ENCODE measurements at places on chromosomes 11 and 22.

DNA sequence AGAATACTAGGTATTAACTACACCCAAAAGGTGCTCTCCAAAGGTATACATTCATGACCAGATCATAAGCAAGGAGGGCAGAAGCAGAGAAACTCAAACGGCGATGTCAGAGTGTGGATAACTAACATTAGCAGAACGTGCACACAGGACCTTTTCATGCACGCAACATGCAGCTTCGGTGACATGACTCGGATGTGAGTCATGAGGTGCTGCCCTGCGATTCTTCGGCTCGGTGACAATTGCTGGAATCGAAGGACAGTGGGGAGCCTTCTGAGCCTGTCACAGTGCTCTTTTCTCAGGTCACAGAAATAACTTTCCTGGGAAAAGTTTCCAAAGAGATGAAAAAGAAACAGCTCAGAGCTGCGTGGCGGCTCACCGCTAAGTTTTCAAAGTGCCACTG lies 418.5 kb upstream of the SYN3 start:
- no peak for DNase-seq

- DNase-seq: no peak
These were observed 220.8 kb downstream of the RAB38 start for GRCh38 chr11:87954476-87954875.

DNA sequence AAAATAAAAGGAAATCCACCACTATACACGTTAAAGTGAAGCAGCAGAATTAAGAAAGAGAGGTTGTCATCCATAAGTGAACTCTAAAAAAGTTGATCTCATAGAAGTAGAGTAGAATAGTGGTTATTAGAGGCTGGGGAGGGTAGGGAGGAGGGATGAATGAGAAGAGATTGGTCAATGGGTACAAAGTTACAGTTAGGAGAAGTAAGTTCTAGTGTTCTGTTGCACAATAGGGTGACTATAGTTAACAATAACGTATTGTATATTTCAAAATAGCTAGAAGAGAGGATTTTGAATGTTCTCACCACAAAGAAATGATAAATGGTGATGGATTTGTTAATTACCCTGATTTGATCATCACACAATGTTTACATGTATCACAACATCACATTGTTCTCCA lies 72.0 kb downstream of the CD82 start:
- DNase-seq: no peak

DNA sequence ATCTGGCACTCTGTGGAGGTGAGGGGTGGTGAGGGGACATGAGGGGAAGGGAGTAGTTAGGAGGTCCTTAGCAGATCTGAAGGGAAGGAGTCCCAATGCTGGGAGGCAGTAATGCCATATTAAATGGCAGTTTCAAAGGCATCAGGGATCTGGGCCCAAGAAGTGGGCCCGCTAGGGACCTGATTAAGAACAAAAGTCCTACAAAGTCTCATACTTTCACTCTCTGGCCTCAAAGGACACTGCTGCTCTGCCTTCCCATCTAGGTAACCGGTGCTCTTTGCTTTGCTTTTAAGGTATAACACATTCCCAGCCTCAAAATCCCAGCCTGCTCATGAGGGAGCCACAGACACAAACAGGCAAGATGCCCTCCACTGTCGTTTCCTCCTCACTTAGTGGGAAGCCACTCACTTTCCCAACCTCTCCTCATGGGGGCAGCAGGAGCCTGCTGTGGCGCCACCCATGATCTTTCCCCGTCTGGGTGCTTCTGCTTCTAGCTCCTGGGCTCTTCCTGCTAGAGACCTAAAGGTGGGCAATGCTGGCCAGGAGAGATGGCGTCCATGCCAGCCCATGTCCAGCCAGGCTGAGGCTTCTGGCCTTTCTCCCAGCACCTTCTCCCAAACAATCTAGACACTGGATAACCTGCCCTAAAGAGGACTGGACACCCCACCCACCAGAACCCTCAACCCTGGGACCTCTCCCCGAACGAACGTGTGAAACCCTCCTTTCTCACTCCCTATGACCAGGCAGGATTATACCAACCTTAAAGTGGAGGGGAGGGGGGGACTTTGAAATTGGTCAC lies 68.3 kb downstream of the PLEKHA7 start:
- DNase-seq: peak; percentile 83

- DNase-seq: no peak
These were observed 89.3 kb downstream of the RDX start for GRCh38 chr11:110207123-110207522.

DNA sequence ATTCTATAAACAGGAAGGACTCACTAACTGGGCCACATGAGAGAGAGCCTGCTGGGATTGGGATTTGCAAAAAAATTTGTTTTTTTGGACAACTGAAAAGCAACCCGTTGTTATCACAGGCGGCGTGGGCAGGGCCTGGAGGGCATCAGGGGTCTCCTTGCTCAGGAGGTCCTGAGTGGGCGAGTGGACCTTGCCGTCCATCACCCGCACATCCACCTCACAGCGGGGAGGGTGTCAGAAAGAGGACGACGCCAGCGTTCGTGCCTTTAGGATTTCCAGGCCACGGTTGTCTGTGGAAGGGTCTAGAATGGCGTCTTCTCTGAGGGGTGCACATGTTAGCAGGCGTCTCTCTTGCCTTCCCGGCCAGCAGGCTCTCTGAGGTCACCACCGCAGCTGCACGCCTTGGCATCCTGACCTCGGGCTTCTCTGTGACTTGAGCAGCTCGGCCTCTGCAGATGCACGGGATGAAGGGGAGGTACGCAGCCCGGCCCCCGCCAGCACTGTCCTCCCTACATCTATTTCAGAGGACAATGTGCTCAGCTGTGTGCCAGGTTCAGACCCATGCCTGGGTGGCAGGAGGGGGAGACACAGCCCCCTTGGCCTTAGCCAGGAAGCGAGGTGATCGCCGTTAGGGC lies 749.5 kb downstream of the BRD1 start:
- no peak for DNase-seq

DNA sequence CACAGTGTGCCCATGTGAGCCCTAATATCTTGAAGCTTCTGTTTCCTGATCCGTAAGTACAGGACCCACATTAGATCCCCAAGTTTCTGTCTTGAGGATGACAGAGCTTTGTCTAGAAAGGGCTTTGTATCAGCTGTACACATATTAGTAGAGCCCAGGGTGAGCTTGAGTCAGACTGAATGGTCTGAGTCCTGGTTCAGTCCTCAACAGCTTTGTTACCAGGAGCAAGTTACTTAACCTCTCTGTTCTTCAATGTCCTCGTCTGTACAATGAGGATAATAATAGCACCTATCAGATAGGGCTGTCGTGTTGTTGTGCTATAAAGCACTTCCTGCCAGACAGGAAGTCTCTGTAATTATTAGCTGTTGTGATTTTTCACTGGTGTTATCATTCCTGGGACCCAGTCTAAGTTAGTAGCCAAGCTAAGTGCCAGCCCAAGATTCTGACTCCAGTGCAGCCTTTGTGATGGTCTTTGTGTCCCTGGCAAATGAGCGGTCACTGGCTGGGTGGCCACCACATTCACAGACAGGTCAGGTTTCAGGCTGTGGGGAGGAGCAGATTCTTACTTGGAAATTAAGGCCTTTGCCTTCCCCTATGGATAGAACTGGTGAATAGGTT lies 6.8 kb downstream of the TOM1 start:
- DNase-seq: no peak

DNA sequence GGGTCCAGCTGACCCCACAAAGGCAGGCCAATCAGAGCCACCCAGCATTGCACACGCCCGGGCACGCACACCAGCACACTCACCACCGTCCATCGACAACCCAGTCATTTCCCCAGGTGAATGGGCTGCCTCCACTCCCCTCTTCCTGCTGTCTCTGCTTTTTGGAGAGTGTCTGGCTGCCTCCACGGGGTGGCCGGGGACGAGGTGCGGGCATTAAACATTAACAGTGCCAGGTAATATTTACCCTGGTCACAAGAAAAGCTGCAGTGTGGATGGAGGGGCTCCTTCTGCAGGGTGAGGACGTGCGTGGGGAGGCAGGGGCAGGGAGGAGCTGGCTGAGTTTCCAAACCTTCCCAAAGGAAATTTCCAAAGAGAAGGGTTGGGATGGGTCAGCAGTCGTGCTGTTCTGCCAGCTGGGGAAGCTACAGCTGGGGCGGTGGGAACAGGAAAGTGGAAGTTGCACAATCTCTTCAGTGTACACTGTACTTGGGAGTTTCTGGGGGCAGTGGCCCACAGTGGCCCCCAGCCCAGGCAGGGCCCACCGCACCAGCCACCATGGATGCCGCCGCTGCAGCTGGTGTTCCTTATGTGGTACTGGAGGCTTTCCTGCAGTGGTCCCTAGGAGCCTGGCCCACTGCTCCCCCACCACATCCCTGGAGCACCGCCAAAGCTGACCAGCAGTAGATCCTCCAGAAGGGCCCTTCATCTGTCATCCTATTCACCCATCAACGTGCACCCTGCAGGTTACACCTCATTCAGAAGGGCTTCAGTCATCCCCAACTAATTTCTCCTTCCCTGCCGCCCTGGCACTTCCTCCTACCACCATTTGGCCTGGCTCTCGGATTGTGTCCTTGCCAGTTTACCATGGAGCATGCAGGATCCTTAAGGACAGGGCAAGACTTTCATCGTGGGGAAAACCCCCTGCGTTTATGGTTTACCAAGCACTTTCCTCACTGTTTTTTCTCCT lies at the start of gene FXYD2:
FXYD2 (minus strand) TSS at position 174 of the 967 bp plus-strand sequence; CDS start at position 108, 66 bp downstream.
- DNase-seq: no peak
